OCI-LY7 (cell line): ENCODE measurements at places on chromosomes 5 and 9.

DNA sequence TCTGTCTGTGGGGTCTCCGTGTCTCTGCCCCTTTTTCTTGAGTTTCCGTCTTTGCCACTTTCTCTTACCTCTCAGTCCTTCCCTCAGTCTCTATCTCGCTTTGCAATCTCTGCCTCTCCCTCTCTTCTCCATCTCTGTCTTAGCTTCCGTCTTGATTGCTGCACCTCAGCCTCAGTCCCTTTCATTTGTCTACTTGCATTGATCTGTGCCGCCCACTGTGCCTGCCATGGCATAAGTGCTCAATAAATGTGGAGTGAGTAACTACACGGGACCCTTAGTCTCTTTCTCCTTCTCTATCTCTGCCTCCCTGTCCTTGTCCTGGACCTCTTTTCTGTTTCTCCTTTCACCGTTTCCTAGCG, 6.6 kb downstream of the PCDHGC5 start:
- no peak for DNase-seq

DNA sequence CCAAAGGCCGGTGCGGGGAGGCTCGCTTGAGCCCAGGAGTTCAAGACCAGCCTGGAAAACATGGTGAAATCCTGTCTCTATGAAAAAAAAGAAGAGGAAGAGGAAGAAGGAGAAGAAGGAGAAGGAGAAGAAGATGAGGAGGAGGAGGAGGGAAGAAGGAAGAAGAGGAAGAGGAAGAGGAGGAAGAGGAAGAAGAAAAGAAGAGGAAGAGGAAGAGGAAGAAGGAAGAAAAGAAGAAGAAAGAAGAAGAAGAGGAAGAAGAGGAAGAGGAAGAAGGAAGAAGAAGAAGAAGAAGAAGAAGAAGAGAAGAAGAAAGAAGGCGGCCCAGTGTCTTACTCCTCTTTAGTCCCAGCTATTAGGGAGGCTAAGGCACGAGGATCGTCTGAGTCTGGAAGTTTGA, 44.8 kb upstream of the XPA start:
- no peak for DNase-seq

GRCh38 chr5:173165177-173166016, 21.1 kb downstream of the BNIP1 start:
- DNase-seq, result no peak

DNA sequence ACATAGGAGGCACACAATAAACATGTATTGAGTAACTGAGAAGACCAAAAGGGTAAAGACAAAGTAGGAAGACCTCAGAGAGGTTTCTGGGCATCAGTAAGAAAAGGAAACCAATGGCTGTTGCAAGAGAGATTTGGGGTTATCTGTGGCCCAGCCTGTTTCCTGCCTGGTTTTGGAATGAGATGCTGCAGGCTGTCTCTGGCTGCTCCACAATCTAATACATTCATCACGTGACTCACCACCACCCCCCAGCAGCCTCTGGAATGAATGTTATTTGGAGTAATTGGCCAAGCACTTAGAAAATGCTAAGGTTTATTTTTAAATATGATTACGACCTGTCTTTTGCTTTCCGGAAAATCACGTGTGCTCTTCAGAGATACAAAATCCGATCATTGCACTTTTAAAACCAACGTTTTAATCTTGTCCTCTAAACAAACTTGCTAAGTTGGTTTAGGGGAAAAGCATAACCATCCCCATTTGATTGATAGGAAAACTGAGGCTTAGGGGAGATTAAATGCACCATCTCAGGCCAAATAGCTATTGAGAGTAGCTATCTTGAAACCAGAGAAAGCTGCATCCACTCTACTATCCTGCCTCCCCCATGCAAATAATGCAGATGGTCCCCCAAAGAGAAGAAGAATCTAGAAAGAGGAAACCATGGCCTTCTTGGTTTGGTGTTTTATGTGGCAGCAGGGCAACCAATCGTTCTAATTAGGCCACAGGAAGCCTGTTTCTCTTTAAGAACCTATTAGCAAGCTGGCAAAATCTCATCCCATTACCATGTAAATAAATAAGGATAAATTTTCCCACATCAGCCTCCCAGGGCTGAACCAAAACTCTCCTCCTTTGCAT, 151.8 kb upstream of the ADRA1B start:
- no peak for DNase-seq

GRCh38 chr9:94648185-94648584, 8.9 kb upstream of the FBP1 start:
- no peak for DNase-seq

DNA sequence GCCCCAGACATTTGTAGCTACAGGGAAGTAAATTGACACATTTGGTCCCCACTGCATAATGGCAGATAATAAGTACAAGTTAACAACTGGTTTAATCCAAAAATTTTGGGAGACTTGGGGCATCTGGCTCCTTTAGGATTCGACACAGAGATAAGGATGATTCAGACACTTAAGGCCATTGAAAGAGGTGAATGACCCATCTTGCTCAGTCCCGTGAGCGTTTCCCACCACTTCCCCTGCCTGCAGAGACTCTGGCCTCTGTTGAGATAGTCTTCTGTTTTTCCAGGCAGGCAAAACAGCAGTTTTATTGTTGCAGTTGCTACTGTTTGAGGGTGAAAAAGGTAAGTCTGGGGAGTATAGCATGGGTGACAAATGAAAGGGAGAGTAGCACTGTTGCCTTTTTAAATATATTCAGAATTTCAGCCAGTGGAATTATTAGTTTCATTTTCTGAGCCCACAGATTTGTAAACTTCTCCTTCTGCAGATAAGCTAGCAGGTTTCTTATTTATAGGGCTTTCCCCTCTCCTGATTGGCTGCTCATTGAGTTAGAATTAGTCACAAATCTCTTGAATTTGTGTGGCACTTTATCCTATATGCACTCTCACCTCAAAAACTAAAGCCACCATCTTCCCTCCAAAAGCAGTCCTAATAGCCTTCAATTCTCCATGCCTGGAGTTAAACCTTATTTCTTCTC, 19.3 kb downstream of the ACO1 start:
- DNase-seq, result no peak

DNA sequence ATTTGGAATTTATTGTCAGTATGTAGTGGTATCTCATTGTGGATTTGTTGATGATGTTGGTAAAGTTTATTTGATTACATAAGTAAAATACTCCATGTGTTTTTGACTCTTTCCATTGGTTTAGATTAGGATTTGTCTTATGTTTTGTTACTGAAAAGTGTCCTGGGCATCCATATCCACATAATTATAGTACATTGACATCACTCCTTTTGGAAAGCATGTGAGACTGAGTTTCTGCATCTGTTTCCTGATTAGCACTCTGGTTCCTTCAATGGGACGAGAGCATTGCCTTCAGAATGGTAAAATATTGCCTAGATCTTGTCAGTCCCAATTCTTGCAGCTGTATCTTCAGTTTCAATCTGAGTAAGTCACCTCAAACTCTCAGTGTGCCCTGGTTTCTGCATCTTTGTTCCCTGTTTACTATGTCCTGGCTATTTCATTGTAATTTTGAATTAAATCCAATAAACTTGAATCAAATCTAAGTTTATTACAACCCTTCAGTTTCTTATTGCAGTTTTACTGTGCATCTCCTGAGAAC, 128.1 kb downstream of the FBXO38 start:
- no peak for DNase-seq

DNA sequence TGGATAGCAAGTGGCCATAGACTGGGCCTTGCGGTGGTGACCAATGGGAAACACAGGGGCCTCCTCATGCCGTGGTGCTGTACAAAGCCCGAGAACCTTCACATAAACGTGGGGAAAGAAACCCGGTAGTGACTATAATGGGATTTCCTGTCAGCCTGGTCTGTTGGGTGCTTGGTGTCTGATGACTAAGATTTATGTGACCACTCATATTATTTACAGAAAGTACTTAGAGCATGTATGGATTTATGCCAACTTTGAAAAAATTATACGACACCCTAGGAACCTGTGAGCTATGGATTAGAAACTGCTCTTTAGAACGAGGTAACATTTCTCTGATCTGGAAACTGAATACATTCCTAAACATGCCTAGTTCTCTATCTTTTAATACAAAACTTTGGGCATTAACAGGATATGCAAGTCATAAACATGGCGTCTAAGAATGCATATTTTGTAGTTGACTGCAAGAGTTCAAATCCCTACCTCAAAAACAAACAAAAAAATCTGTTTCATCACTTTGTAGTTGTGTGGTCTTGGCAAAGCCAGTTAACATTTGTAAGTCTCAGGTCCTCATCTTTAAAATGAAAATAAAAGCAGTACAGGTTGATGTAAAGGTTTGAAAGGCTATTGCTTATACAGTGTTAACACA, 85.4 kb downstream of the TMEM167A start:
- no peak for DNase-seq
